WTC11 (cell line): ENCODE measurements at places on chromosomes 6 and 20. TPM values are rescaled to one million over a fixed set of nuclear protein-coding genes. Genes with fewer than 3 reads are reported as not detected.

- DNase-seq: no peak
Observed at GRCh38 chr6:11700118-11700718, 78.4 kb downstream of the ADTRP start.

Gene TINAG
- total RNA-seq: not detected in 3 replicates

Gene PI3
- not detected in 3 replicates for total RNA-seq

DNA sequence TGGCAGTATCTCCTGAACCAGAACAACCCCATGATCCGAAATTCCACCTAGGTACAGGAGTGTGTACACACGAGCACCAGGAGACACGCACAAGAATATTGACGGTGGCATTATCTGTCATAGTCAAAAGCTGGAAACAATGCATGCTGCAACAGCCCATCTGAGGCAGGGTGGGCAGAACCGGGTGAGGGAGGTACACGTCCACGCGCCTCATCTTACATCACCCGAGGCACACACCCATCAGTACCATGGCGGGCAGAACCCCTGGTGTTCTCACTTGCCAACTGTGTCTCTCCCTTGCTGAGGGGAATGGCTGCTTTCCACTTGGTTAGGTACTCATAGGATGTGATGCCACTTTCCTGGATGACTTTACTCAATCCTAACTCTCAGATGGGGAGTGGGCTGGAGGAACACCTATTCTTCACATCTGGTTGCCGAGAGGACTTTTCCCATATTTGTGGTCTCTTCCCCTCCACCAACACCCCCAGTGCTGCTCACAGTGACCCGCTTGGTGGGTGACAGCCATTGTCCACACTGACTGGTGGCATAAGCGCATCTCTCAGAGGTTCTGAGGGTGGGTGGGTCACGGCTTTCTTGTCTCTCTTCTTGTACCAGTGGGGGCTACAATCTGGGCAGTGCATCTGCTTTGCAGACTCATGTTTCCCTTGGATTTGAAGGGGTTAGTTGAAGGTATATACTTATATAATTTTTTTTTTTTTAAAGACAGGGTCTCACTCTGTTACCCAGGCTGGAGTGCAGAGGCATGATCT is 13.5 kb downstream of the PPP1R3G start:
- no peak for DNase-seq
